ENCODE measurements at places on chromosomes 1 and 21.

DNA sequence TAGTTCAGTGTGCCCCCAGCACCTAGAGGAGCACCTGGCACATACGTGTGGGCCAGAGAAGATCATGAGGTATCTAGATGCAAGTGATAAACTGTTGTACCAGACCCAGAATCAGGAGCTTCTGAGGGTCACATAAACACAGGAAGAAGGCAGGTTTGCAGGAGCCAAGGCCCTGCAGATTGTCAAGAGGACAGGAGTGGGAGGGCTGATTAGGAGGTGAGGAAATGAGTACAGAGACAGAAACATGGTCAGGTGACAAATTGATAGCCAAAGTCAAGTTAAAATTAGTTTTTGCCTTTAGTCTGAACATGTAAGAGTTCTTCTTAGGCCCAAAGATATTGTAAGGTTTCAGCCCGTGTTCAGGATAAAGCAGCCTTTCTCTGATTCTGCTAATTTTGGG lies 14.0 kb upstream of the TRAF3IP3 start:
- no peak for DNase-seq

DNA sequence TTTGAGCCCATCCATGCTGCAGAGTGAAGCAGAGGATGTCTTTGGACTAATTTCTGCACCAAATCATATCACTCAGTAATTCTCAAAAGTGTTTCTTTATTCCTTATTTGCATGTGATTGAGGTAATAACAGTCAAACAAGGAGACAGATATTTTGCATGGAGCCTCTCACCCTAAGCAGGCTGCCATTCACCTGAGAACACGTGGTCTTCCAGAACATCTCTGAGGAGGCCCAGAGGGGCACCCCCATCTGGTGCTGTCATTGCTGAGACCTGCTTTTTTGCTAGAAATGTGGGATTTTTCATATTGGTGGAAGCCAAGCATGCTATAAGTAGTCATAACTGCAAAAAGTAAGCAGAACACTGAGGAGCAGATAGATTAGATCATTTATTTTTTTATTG lies 7.7 kb downstream of the SLC37A1 start:
- DNase-seq: no peak

DNA sequence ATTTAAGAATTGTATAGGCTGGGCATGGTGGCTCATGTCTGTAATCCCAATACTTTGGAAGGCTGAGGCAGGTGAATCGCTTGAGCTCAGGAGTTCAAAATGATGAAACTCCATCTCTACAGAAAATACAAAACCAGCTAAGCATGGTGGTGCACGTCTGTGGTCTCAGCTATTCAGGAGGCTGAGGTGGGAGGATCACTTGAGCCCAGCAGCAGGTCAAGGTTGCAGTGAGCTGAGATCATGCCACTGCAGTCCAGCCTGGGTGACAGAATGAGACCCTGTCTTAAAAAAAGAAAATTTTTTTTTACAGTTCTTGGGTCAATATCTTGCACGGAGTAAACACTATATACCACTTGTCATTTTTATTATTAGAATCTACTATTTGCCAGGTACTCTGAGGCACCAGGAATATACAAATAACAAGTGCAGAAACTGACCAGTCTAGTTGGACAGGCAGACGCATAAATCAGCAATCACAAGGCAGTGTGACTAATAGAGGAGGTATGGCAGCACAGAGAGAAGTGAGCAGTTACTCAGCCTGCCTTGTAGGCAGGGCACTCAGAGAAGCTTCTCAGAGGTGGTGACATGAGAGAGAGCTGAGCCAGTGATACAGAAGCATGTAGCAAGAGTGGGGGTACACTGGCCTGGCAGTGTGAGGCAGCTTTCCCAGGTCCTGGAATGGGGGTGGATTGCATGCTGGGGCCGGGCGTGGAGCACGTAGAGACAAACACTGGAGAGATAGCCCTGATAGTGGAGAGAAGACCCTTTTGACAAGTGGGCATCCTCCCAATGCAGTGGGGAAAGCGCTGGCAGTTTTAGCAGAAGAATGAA lies 8.0 kb downstream of the PHLDA3 start:
- no peak for DNase-seq

DNA sequence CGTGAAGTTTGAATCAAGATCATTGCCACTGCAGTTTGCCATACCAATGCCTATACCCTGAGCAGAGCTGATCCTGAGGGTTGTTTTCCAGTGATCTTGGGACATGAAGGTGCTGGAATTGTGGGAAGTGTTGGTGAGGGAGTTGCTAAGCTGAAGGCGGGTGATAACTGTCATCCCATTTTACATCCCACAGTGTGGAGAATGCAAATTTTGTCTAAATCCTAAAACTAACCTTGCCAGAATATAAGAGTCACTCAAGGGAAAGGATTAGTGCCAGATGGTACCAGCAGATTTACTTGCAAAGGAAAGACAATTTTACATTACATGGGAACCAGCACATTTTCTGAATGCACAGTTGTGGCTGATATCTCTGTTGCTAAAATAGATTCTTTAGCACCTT lies 78.6 kb downstream of the FMN2 start:
- DNase-seq: no peak

DNA sequence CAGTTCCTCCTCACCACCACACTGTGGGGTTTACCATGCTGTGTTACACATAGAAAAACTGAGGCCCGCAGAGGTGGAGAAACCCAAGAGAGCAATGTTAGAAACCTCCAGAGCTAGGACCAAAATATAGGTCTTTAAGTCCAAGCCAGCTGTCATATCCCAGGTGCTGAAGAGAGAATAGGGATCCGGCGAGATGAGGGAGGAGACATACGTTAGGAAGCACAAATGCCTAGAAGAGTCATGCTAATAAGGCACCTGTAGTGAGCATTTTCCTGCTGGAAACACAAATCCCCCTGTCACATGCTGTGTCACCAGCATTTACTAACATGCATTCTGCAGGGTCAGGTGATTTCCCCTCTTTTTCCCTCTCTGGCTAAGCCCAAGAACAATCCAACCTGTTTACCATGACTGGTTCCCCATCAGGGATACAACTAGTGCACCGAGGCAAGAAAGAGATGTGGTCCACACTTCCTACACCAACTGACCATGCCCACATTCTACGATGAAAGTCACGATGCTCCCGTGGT lies 168.6 kb upstream of the CAMK1G start:
- DNase-seq: no peak

- no peak for DNase-seq
Measured at GRCh38 chr1:200739702-200740570, 1.2 kb downstream of the CAMSAP2 start.

DNA sequence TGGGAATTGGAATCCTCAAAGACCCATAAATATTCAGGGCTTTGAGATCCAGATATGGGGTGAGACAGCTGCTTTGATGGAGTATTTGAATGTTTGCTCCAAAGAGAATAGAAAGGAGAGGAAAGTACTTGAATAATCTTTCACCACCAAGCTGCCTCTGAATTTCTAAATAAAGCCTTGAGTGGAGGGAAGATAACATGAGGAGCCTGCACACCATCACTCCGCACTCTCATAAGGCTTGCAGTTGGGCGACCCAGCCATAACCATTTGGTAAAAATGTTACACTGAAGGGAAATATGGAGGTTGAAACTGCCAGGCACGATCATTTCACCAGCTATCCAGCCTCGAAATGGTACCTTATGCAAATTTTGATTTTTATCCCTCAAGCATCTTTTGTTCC lies 38.4 kb downstream of the VCAM1 start:
- no peak for DNase-seq

- no peak for DNase-seq
Measured at GRCh38 chr1:102219463-102219862, 222.7 kb upstream of the OLFM3 start.

GRCh38 chr1:61618755-61619154 lies 106.2 kb downstream of the TM2D1 start:
- DNase-seq: no peak

DNA sequence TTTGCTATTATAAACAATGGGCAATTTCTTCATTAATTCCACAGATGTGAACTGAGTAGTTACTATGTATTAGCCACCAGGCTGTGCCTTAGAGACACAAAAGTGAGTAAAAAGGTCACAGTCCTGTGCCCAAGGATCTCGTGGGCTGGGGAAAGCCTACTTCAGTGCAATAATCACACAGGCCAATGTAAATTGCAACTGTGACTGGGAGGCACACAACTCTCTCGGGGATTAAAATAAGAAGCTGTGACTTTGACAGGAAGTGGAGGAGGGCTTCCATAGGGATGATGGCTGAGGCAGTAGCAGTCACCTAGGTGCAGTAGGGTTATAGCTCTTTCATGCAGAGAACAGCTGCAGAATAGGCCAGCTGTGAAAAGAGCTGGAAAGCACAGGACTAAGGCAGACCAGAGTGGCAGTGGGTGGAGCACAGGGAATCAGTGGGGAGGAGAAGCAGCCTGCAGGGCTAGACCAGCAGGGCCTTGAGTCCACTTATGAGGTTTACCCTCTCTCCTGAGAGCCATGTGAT lies 121.9 kb downstream of the MAB21L3 start:
- DNase-seq: no peak

DNA sequence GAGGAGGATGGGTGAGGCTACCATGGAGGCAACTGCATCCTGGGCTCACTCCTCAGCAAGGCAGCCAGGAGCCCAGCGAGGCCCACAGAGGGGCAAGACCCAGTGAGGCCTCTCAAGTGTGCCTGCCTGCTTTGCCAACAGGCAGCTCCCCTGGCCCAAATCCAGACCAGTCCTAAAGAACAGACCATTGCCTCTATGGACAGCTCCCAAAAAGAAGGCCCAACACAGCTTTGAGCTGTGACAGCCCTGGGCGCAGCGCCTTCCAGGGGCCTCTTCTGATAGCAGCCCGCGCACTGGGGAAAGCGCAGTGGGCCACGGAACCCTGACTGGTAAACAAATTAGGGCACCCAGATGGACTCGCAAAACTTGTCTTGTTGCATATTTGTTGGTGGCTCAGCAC lies 25.5 kb downstream of the C1orf198 start:
- no peak for DNase-seq

DNA sequence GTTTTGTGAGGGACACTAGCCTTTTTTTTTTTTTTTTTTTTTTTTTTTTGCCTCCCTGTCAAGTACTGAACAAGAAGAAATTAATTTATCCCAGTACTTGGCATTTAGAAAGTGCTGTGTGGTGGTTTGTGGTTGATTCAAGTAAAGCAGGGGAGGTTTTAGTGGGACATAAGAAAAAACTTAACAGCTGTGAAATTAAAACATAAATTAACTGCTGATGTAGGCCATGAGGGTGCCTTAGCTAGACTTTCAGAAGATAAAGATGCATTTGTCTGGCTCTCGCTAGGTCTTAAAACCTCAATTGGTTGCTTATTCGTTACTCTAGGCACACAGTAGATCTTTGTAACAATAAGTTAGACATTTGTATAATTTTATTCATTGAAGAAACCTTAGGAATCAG lies 52.3 kb downstream of the SPATA46 start:
- no peak for DNase-seq

- no peak for DNase-seq
Measured at GRCh38 chr1:30147188-30147587, 576.2 kb downstream of the MATN1 start.

DNA sequence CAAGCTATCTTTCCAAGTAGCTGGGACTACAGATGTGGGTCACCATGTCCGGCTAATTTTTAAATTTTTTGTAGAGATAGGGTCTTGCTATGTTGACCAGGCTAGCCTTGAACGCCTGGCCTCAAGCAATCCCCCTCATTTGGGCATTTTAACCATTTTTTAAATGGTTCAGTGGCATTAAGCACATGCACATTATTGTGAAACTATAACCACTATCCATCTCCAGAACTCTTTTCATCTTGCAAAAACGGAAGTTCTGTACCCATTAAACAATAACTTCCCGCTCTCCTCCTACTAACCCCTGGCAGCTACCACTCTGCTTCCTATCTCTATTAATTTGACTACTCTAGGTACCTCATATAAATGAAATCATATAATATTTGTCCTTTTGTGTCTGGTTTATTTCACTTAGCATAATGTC lies 4.8 kb upstream of the IL6R start:
- DNase-seq: no peak

DNA sequence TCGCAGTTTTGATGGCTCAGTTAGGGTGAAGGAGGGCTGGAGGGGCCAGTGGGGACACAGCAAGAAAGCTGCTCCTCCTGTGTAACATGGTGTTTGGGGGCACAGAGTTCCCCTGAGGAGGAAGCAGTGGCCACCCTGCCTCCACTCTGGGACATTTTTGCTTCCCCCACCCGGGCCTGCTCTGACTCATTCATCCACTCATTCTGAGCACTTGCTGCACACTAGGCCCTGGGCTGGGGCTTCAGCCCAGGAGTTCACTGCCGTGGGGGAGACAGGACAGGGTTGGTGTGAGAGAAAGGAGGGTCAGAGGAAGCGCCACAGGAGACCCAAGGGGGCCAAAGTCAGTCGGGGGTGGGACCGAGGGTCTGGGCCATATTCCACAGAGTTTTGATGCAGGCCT lies 41.4 kb upstream of the ACOT11 start:
- DNase-seq: no peak

DNA sequence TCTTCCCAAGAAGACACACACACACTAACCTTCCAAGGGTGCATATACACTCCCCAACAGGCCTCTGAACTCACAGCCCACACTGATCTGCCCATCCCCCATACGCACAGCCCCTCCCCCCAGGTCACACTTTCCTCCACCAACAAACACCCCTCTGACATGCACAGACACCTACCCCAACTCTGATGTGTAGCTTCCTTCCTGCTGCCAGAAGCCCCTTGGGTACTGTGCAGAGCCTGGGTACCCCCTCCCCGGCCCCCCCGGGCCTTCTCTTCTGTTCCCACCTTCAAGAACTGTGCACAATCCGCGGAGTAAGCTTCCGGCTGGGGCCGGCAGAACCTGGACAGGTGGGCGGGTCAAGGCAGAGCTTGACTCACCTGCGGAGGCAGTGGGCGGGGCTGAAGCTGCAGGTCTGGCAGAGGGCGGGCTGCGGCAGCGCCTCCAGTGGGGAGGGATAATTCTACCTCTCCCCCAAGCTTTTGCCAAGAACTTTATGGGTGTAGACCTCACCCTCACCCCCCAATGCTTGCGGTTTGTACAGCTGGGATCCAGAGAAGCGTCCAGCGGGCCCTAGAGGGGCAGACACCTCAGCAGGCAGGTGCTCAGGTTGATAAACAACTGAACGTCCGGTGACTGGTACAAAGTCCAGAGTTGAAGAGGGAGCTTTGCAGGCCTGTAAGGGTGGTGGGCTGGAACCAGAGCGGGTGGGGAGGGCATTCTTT lies at the start of gene C1orf210:
C1orf210 (minus strand) TSS at position 313 of the 722 bp plus-strand sequence. CDS start 2,311 bp downstream, outside the sequence.
- no peak for DNase-seq

- no peak for DNase-seq
Measured at GRCh38 chr1:229940684-229941083, 126.4 kb upstream of the GALNT2 start.

- DNase-seq: no peak
Measured at GRCh38 chr1:151822404-151822803, 9.2 kb downstream of the RORC start.

DNA sequence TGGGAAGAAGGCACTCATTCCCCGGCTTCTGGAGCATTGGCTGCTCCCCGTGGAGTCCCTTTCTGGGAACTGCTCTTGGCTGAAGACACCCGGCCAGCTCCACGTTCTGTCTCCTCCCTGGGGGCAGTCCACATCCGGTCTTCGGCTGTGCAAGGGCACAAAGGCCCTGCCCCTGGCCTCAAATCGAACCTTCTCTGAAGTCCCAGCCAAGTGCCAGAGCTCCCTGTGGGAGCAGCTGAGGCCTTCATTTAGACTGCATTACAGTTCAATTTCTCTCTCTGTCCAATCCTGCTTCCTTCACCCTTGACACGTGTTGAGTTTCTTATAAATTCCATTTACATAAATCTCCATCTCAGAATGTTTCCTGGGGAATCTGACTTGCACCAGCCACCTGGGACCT lies 132.9 kb upstream of the POU3F1 start:
- DNase-seq: no peak

All from amygdala (tissue), 56 donors.